Activated CD8-positive, alpha-beta memory T cell treated with anti-CD3 and anti-CD28 coated beads, Interleukin-2, amount 10 ng/mL, durations not matched to agents 7 days and 5 days (primary cell): ENCODE measurements at places on chromosomes 5 and 9. TPM values are rescaled to one million over a fixed set of nuclear protein-coding genes. Genes with fewer than 3 reads are reported as not detected.
A peak's percentile ranks its signal among the peaks of the same experiment; 100 is the strongest.

DNA sequence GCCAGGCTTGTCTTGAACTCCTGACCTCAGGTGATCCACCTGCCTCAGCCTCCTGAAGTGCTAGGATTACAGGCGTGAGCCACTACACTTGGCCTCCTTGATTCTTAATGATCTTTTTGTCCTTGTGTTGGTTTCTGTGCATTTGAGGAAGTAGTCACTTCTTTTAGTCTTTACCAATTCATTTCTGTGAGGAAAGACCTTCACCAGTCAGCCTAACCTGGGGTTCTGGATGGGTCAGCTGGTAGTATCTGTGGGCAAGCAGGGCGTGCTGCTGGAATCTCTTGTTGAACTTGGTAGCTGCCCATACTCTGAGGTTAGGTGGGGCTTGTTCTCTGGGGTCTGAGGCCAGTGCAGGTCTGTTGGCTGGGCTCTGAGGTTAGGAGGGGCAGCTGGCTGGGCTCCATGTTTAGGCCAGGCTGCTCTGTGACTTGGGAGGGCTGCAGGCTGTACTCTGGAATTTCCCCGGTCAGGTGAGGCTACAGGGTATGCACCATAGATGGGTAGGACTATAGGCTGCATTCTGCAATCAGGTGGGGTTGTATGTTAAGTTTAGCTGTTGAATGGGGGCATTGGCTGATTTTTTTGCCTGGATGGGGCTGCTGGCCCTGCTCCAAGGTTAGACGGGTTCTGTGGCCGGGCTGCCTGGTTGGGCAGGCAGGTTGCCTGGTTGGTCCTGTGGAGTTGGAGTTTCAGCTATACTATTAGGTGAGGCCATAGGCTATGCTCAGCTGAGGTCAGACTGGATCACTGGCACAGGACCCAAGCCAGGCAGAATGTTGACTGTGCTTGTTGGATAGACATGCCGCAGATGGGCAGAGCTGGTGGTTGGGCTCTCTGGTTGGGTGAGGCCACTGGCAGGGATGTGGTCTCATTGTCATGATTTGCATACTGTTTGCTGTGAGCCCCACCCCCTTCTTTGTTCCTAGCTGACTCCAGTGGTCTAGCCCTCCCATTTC lies 19.2 kb downstream of the UBAP1 start:
- no peak for DNase-seq

PPP3R2 gene
- total RNA-seq: not detected

DNA sequence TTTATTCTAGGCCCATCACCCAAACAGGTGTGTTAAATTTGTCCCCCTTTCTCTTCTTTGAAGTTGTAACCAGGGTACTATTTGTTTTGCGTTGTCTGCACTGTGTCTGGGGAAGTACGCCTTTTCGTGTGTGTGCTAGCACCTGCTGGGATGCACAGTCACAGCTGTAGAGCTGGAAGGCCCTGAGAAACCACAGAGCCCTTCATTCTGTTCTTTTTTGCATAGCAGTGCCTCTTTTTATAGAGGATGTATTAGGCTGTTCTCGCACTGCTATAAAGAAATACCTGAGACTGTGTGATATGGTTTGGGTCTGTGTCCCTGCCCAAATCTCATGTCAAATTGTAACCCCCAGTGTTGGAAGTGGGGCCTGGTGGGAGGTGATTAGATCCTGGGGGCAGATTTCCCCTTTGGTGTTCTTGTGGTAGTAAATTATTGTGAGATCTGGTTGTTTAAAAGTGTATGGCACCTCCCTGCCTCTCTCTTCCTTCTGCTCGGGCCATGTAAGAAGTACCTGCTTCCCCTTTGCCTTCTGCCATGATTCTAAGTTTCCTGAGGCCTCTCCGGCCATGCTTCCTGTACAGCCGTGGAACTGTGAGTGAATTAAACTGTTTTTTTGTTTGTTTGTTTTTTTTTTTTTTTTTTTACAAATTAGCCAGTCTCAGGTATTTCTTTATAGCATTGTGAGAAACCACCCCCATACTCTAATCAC lies 14.0 kb downstream of the SEC61B start:
- peak; percentile 59 for DNase-seq

STPG3 gene
- total RNA-seq: not detected

PBX3 gene
- 20.7 TPM for total RNA-seq

- no peak for DNase-seq
Observed at GRCh38 chr5:141517312-141517711, 28.4 kb downstream of the PCDHGC5 start.

DNA sequence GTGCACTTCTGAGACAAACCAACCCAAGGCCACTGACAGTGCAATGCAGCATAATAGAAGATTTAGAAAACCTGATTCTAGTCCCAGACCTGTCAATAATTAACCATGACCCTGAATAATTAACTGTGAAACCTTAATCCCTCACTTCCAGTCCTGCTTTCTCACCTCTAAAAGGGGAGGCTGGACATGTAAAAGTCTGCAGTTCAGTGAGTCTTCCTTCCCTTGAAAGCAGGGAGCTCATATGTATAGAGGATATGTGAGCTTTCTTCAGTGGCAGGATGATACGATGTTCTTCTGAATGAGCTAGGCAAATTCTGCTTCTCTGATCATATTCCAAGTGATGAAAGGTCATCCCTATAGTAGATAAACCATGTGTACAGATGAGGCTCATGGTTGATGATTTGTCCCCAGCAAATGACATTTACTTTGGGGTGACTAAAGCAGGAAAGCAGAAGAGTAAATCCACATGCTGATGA lies 2.9 kb downstream of the KCNV2 start:
- no peak for DNase-seq

DNA sequence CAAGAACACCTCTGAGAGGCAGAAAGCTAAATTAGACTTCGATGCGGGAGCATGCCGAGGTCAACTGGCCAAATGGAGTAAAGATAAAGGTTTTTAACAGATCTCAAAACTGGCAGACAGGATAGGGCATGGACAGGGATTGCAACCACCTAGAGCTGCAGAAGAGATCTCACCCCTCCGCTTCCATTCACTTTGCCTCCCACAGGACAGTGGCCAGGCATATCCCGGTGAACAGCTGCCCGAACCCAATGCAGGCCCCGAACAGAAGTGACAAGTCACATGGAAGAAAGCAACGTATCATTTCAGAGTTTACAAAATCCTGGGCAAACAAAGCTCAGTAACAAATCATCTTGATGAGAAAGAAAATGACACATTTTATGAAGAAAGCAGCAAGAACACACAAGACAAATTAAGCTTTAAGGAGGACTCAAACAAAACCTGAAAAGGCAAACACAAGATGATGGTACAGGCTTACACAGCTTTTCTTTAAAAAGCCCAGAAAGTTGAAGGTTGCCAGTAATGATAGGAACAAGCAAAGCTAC lies 18.4 kb downstream of the RNF130 start:
- DNase-seq: no peak

GRCh38 chr5:159083548-159084452 lies 15.9 kb downstream of the EBF1 start:
- DNase-seq: no peak
